Uterine smooth muscle cell (primary cell): ENCODE measurements at places on chromosomes 2 and 18. TPM values are rescaled to one million over a fixed set of nuclear protein-coding genes. Genes with fewer than 3 reads are reported as not detected.

The TTLL4 gene
- 7.1 and 9.0 TPM in 2 replicates for total RNA-seq

The MYL1 gene
- total RNA-seq: not detected in 2 replicates

The SERPINB7 gene
- total RNA-seq: 79.4 and 136 TPM in 2 replicates

The MC4R gene
- not detected in 2 replicates for total RNA-seq

The CFAP210 gene
- under 0.01 TPM in 1 of 2 replicates, not detected in the other for total RNA-seq

The CCDC141 gene
- total RNA-seq: 0.11 TPM in 1 of 2 replicates, not detected in the other

The EIPR1 gene
- 36.6 and 50.7 TPM in 2 replicates for total RNA-seq

The MBD5 gene
- 15.1 and 20.0 TPM in 2 replicates for total RNA-seq

The ECEL1 gene
- total RNA-seq: not detected in 2 replicates

The CABLES1 gene
- total RNA-seq: 1.4 and 2.7 TPM in 2 replicates
